ENCODE measurements at places on chromosomes 3 and 15.

DNA sequence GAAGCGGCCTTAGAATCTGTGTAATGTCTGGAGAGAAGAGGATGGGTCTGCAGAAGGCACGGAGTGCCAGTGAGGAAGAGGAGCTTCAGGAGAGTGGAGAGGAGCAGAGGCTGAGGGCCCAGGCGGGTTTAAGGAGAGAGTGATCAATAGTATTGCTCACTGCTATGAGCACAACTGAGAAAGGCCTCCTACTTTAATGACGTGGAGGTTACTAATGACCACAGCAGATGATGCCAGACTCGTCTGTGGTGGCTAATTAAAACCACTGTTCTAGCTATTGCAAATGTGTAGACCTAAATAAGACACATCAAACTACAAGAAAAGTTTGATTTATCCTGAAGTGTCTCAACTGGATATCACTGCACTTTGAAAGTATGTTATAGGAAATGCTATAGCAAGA lies 33.2 kb downstream of the MTMR10 start:
- DNase-seq: no peak

DNA sequence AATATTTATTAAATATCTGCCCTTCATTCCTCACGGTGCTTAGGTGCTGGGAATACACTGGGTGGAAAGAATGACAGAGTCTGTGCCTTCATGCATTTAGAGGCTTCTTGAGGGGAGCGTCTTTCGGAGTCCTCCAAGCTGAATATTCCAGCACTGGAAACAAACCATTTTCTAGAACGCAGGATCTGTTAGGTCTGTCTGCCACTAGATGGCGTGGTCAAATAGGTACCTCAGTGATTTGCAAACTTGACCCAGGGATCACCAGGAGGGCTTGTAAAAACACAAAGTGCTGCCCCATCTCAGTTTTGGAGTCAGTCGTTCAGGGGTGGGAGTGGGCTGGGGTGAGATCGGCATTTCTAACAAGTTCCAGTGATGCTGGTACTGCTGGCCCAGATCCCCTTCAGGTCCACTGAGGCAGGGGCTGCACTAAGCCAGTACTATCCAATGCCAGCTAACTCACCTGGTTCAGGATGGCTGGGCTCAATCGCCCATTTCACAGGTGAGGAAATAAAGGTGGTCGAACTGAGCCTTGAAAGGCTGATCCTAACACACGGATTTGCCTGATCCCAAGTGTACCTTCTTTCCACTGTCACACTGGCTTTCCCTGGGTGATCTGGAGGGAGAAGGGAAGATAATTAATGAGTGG lies 14.8 kb downstream of the ARNT2 start:
- DNase-seq: peak; percentile 36

- DNase-seq: no peak
These were observed 210.3 kb upstream of the CNTN6 start for GRCh38 chr3:882533-882932.

DNA sequence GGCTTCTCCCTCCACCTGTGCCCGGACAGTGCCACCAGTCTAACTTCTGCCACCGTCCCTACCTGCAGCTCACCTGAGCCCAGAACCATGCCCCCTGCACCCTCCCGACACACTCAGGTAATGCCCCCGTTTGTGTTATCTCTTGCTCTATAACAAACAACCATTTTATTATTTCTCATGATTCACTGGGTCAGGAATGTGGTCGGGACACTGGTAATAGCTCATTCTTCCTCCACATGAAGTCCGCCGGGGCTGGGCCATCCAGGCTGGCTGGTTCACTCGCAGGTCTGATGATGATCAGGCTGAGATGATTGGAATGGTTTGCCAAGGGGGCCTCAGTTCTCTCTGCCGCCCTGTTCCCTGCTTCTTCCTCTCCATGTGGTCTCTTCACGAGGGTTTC lies 20.3 kb upstream of the NR2E3 start:
- DNase-seq: no peak
